NCI-H2107 (cell line): ENCODE measurements at places on chromosomes 6 and 20.

GRCh38 chr6:102759415-102759814 is 1365.9 kb downstream of the GRIK2 start:
- DNase-seq, result no peak

GRCh38 chr6:131572686-131573415 is at the start of gene ARG1:
Gene ARG1, plus strand, starts transcription at chr6:131573226. Its CDS starts 57 bp downstream, at chr6:131573283.
- no peak for DNase-seq

DNA sequence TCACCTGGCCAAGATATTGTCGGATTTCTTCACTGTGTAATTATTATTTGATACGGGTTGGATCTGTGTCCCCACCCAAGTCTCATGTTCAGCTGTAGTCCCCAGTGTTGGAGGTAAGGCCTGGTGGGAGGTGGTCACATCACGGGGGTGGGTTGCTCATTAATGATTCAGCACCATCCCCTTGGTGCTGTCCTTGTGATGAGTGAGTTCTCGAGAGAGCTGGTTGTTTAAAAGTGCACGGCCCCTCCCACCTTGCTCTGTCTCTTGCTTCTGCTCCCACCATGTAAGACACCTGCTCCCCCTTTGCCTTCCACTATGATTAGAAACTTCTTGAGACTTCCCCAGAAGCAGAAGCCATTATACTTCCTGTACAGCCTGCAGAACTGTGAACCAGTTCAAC is 173.9 kb upstream of the PMEPA1 start:
- no peak for DNase-seq

DNA sequence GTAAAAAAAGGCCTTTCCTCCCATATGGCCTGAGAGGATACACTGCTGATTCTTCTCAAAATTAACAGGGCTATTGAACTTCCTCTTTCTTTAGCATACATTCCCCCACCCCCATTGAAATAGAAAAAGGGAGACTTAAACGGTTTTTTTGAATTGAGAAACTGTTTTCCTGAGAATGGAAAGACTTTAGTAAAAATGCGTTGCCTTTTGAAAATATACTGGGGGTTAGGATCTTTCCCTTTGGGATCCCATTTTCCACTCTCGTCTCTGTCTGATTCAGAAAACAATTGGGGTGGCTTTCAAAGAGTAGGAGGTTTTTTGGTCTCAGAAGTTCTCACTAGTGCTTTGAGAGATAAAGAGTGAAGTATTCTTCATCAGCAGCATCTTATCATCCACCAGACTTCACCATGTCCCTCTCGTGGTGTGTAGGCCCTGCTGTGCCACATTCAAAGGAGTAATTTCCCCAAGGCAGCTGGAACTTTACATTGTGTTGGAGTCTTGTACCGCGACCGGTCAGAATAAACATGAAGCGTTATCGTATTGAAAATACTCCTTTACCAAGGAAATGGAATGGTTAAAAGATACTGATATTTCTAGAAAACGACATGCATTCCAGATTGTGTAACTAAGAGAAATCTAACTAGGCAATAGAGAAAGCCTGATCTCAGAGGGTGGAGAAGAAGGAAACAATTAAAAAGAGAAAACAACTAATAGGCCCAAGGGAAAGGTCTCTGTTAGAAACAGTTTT is 10.6 kb downstream of the MYB start:
- DNase-seq, result no peak

DNA sequence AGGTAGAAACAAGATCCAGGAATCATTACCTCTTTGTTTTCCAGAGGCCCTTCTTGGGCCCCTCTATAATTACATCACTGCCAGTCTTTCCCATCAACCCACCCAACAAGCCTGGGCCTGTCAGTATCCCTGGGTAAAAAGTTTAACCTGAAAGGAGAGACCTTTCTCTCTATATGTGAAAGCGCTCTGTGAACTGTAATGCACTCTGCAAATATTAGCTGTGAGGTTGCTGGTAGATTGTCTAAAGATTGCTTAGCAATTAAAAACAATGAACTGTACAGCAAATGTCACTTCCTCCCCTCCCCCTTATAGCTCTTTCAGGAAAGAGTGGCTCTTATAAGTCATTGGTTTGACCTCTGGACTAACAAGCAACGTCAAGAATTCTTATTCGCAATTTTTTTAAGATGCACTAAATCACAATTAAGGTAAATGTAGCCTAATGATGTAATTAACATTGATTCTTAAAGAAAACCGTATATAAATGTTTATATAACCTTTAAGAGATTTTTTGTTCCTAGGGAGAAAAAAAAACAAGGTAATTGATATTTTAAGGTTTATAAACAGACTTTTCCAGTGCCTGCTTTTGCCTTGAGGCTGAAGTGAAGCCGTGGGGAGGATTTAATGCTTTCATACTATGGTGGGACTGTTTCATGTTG is 18.4 kb downstream of the ECT2L start:
- DNase-seq, result no peak

GRCh38 chr20:6007094-6007528 is 46.7 kb downstream of the LRRN4 start:
- no peak for DNase-seq

GRCh38 chr20:57573242-57573641 is 12.3 kb downstream of the PCK1 start:
- no peak for DNase-seq

DNA sequence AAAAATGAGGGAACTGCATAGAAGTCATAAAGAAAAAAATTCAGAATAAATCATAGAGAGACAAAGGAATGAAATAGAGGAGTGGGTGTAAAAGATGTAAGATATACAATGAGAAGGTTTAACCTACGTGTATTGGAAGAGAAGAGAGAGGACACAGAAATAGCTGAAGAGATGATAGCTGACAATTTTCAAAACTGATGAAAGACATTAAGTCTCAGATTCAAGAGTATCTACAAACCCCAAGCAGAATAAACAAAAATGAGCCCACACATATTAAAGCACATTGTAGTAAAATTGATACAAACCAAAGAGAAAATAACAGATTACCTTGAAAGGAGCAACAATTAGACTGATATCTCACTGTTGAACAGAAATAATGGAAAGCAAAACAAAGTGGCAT is 143.3 kb upstream of the PRND start:
- no peak for DNase-seq
